MV-4-11 (cell line): ENCODE measurements at places on chromosomes 12 and 14.

GRCh38 chr12:110266980-110267620 lies 13.9 kb upstream of the ATP2A2 start:
- peak; percentile 18 for DNase-seq

DNA sequence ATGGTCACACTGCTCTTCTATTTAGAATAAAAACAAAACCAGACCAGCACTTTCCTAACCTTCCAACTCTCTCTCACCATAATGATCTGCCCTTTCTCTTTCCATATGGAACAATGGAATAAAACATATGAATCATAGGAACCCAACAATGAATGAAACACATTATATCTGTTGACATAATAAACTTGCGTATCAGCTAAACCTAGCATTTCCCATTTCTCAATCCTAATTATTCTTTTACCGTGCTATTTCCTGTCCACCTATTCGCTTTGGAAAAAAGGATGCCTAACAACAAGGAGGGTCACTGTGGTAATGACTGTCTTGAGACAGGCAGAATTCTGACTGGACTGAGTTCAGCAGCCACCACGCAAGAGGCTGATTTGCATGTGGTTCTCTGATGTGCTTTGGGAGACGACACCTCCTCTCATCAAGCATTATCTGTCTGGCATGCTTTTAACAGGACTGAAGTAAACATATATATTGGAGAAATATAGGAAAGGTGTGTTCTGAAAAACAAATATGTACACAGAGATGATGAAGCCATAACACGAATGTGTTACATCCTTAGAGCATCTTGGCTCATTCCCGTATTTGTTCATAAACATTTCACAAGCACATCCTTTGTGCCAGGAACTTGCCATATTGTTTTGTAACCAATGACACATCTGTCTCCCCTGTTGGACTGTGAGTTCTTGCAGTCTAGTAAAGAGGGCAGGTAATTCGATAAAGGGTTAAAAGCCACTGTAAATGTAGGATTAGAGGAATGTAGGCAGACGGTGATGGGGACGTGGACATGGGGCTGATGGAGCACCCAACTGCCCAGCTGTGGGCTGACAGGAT lies 87.7 kb downstream of the PTPRB start:
- no peak for DNase-seq

- peak; percentile 57 for DNase-seq
Measured at GRCh38 chr12:101459642-101460346, 15.3 kb upstream of the SPIC start.

- DNase-seq = no peak
Measured at GRCh38 chr12:113465808-113466453, 5.7 kb downstream of the LHX5 start.

GRCh38 chr14:95832012-95832411 lies 44.6 kb upstream of the TUNAR start:
- DNase-seq = no peak

GRCh38 chr12:51753980-51754675 lies 94.4 kb downstream of the FIGNL2 start:
- DNase-seq = no peak

- no peak for DNase-seq
Measured at GRCh38 chr12:26198742-26199141, 3.4 kb downstream of the SSPN start.

DNA sequence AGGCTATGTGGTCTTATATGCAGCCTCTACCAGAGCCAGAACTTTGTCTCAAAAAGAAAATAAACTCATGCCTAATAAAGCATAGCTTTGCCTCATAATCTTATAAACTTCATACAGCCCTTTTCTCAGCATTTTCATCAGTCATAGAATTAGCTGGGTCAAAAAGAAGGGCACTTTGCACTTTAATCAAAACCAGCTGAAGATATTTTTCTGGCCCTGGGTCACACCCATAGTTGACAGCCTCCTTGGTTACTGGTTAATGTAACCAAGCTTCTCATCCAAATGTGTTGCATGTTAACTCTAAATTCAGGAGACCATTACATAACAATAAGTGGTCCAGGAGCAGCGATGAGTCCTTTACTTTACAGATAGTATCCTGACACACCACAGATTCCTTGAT lies 558.2 kb downstream of the FLRT2 start:
- no peak for DNase-seq

DNA sequence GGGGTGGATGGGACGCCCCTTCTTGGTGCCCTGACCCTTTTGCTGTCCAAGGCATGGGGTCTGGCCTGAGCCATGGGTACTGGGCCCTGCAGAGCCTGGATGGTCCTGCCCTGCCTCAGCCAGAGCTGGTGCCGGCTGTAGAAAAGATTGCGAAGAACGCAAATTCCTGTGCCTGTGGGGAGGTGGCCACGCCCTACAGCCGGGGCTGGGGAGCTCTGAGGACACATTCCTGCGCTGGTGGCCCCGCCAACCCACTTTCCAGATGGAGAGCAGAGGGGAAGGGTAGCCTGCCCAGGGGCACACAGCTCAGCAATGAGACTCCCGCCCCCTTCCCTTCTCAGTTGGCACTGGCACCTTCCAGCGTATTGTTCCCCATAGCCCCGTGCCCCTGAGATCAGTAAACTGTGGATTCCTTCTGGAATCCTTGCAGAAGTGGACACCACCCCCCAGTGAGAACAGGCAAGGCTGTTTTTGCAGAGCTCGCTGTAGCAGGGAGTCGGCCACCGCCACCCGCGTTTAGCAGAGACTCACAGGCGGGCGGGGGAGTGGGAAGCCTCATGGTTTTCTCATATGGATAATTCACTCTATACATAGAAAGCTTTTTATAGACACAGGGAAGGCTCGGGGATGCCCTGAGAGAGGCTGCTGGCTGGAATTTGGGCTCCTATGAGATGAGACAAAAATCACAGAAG lies 8.6 kb downstream of the INF2 start:
- no peak for DNase-seq

GRCh38 chr14:68426661-68427549 lies 366.0 kb downstream of the ZFP36L1 start:
- no peak for DNase-seq

- no peak for DNase-seq
Measured at GRCh38 chr14:87998482-87998881, 5.5 kb upstream of the GALC start.

DNA sequence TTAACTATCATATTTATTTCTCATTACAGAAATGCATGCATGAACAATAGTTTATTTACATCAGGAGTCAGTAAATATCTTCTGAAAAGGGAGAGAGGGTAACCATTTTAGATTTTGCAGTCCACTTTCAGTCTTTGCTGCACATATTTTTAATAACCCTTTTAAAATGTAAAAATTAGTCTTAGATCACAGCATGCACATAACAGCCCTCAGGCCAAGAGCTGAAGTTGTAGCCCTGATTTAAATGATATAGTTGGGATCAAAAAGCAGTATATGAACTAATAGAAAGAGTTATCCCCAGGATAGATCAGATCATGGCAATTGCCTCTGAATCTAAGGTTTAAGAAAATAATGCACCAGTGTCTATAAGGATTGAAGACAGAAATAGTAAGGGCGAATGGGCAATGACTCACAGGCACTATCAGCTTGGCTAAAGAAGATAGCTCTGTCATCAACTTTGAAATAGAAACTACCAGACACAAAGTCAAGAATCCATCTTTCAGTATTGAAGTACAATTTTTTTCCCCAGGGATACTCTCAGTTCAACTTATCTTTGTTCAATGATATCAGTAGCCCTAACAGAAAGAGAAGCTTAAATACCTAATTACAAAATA lies 13.1 kb upstream of the CLEC7A start:
- peak; percentile 3 for DNase-seq

DNA sequence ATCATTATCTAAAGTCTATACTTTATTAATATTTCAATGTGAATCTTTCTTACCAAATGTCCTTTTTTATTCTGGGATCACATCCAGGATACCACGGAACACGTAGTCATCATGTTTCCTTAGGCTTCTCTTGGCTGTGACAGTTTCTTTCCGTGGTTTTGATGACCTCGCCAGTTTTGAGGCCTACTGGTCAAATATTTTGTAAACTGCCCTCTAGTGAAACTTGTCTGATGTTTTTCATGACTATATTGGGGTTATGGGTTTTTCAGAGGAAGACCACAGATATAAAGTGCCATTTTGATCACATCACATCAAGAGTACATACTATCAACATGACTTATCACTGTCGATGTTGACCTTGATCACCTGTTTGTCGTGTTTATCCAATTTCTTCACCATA lies 14.1 kb upstream of the SERPINA6 start:
- peak; percentile 34 for DNase-seq

- no peak for DNase-seq
Measured at GRCh38 chr14:64812412-64812811, 67.3 kb downstream of the SPTB start.

GRCh38 chr12:1842905-1843640 lies 22.7 kb downstream of the LRTM2 start:
- no peak for DNase-seq

DNA sequence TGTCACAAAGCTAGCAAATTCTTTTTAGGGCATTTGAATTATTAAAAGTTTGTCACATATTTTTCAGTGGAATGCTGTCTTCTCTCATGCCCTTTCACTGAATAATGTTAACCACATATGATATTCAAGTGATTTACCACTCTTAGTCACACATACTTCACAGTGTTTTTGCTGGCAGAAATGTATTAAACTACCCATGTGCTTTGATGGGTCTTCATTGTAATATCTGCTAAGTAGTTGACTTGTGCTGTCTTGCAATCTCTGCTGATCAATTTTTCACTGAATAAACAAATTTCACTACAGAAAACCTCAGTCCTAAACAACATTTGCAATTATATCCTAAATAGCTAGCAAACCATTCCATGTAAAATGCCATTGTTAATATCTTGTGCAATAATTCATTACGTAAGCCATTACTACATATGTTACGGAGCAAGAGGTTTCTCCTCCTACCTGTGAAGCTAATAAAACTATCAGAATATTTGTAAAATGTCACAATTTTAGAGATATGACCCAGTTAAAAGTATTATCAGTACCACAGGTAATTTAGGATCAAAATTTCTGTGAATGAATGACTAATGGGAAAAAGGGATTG lies 64.6 kb upstream of the LMO3 start:
- no peak for DNase-seq

DNA sequence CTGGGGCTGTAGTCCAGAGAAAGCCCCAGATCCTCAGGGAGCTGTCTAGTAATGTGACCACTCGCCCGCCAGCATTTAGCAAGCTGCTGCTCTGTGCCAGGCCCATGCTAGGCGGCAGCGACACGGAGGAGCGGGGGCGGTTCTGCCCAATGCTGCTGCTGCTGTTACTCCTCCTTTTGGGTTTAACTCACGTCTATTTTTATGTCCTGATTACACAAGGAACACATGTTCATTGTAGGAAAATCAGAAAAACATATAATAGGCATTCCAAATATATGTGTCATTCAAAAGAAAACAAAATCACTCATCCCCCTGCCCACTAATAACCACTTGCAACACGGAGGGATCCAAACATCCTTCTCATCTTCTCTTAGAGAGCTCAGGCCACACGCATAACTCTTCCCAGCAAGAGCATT lies 30.4 kb downstream of the CCDC92 start:
- DNase-seq = no peak

GRCh38 chr12:108691998-108692808 lies 39.1 kb downstream of the CORO1C start:
- peak; percentile 30 for DNase-seq

GRCh38 chr12:105226219-105226618 lies 9.8 kb downstream of the APPL2 start:
- peak; percentile 13 for DNase-seq

- no peak for DNase-seq
Measured at GRCh38 chr12:49665384-49665783, 41.8 kb downstream of the FMNL3 start.

- peak; percentile 91 for DNase-seq
Measured at GRCh38 chr14:59320763-59321625, 132.5 kb downstream of the DAAM1 start.

DNA sequence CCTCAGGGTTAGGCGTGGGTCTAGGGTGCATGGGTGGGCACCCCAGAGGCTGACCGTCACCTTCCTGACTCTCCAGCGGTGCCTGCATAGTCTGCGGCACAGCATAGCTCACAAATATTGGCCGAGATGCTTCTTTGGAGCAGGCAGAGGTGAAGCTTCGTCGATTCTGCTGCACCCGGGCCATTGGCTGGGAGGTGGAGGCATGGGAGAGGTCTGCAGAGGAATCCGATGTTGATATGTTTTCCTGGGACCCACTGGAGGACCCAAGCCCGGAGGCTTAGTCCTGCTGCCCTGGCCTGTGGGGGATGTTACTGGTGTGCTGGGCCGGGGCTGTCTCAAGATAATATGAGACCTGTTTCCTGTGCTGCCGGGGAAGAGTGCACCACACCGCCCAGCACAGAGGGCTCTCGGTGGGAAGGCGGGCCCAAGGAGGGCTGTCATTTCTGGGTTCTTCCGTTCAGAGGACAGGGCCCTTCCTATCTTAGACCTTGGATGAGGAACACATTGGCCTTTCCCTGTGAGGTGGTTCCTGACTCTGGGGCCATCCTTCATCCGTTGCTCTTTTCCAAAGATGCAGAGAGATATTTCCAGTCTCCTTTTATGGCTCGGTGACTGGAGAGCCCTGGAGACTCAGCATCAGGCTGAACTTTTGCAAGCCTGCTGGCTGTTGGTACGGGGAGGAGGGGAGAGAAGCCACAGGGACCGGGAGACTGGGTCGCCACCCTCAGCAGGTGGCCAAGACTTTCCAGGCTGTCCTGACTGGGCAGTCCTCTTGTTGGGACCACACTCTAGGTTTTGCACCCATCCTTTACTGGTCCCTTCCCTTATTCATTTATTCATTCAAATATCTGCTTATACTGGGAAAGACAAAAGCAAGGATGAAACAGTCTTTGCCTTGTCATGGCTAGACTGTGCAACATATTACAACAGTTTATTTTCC lies 143.5 kb downstream of the TSPAN9 start:
- DNase-seq = no peak

DNA sequence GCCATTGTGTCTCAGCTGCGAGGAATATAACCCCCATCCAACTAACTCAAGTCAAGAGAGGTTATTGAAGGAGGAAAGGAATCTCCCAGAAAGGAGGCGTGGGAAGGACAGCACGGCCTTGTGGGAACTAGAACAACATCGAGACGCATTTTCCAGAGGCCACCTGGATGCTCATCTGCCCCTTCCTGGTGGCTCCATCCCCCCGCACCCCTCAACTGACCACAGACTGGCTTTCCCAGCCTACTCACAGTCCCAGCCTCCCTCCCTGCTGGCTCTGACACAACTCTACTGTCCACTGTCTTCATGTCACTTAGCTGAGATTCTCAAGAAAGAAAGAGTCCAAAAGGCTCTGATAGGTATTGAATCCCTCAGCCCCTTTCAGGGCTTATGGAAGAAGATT lies 66.0 kb upstream of the CLMN start:
- no peak for DNase-seq

DNA sequence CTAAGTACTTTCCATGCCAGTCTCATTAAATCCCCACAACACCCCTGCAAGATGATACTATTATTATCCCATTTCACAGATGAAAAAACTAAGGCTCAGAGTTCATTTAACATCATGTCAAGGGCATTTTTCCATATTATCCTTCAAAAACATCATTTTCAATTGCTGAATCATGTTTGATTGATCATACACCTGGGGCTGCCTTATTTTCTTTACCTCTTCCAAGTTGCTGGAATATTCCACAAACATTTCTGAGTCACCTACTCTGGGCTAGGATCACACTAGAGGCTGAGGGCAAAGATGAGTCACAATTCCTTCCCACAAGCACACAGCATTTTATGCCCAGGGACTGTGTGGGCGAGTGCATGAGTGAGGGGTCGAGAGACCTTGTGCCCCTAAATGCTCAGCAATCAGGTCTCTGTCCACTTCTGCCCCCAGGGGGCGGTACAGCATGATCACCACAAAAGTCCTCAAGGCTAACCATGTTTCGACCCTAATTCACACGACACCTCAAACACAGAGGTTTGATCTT lies 14.1 kb upstream of the TMEM119 start:
- peak; percentile 36 for DNase-seq
